Fibroblast of skin of left biceps (primary cell): ENCODE measurements at places on chromosomes 5 and 9.

- peak; percentile 49 for DNase-seq
Observed at GRCh38 chr5:99061711-99062110, 132.9 kb upstream of the CHD1 start.

DNA sequence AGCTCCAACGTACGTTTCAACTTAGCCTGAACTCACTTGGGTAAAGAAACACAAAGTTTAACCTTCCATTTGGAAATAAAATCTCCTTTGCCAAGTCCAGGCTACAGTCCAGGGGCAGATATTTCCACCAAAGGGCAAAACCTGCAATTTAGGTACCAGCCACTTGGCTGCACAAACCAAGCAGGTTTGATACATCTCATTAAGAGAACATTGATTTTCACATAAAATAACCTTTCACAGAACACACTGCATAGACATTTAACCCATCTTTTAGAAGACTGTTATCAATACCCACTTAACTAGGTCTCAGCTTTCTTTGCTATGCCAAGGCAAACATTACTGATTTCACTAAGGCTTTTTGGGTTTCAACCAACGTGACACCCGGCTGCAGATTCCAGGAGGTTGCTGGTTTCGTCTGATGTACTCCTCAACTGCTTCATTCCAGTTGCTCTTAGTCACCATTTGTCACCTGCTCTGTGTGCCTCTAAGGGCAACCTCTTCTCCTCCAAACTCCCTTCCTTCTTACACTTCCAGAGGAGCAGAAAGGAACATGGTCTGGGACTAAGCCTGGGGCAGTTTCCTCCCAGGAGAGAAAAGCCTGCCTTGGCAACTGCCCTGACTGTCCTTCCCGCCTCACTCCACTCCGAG lies 67.1 kb downstream of the EPB41L4B start:
- DNase-seq, result no peak

GRCh38 chr5:39561421-39561820 lies 136.6 kb upstream of the DAB2 start:
- DNase-seq, result no peak

- DNase-seq, result peak; percentile 9
Observed at GRCh38 chr5:144024545-144024944, 145.9 kb downstream of the YIPF5 start.

DNA sequence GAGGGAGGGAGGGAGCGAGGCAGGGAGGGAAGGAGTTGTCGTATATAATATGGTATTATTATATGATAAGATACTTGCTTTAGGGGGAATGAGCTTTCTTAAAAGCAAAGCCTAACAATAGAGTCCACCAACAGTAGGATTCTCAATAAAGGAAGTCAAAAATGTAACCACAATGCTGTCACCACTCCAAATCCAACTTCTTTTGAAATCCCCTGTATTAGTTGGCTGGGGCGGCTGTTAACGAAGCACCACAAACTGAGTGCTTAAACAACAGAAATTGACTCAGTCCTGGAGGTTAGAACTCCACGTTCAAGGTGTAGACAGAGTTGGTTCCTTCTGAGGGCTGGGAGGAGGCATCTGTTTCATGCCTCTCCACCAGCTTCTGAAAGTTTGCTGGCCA lies 23.1 kb downstream of the GAS1 start:
- DNase-seq, result no peak

DNA sequence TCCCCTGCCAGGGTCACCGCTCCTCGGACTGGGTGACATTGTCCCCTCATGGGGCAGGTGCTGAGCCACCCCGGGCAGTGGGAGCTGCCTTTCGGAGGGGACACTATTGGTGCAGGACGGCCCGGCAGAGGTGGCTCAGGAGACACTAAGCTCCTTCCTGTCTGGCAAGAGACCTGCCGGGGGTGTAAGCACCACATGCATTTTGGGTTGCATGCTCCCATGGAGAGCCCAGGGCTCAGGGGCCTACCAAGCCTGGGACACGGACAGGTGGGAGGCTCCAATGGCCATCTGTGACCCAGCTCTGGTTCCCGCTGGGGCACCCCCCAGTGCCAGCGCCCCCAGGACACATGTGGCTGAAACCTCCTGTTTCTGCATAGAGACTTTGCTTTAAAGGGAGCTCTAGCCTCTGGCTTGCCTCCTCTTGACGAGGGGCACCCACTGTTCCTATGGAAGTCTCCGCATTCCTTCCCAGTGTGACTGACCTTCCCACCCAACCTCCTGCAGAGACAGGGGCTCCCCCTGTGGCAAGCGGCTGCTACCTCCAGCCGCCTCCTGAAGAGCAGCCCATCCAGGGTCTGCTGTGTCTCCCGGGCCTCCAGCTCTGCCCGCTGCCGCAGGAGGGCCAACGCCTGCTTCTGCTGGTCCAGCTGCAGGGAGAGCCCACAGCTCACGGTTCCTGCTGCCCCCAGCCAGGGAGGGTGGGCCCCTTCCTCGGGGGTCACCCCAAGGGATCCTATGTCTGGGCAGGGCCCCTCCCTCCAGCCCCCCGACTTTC lies 28.1 kb downstream of the CCDC187 start:
- no peak for DNase-seq

DNA sequence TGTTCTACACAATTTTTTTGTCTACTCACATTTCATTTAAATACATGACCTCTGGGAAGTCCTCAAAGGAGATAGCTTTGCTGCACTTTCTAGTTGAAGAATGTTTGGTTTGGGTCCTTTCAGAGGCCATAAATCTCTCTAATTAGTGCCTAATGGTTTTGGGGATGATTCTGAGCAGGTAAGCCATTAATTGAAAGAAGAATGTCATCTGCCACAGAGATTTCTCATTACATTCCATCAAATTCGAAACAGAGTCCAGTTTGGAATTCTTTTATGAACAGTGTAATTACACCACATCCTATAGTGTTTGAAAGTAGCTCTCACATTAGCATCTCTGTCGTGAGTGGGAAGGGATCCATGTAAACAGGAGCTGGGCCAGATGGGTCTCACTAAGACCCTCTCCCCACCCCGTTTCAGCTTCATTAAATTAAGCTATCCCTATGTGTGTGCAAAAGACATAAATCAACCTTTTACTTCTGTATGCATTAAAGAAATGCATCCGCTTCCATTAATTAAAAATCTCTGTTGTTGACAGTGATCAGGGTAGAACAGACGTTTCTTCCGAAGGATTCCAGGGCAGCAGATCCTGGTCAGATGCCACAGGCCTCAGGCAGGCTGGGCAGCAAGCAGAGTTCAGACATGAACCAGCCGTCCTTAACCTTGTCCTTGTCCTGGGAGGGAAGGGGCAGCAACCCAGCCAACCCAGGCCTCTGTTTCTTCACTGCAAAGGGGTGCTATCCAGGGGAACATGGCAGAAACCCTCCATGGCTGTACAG lies 99.8 kb upstream of the MAP1B start:
- DNase-seq, result no peak

- DNase-seq, result peak; percentile 20
Observed at GRCh38 chr9:18920141-18921084, 112.6 kb downstream of the SAXO1 start.

GRCh38 chr9:136108648-136109266 lies 9.9 kb downstream of the TMEM250 start:
- no peak for DNase-seq

DNA sequence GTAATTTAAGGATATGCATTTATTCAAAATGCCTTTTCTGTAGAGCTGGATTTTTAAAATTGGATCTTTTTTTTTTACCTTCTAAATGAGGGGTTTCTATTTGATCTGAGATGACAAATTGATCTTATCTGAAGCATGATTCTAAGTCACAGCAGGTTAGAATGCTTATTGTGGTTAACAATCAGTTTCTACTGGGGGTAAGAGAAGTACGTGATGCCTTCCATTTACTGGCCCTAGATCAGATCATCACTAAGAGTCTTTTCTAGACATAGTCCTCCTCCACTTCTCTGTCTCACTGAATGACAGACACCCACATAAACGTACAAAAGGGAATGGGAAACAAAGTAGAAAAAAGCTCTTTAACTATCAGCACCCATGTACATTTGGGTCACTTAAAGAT lies 231.9 kb downstream of the DMAC1 start:
- DNase-seq, result no peak

- DNase-seq, result no peak
Observed at GRCh38 chr9:35136866-35137265, 21.2 kb upstream of the ATOSB start.

GRCh38 chr9:72299017-72299603 lies 65.9 kb downstream of the ZFAND5 start:
- DNase-seq, result no peak

- no peak for DNase-seq
Observed at GRCh38 chr5:157198277-157198986, 17.8 kb downstream of the ITK start.

- no peak for DNase-seq
Observed at GRCh38 chr5:112492291-112492690, 73.2 kb upstream of the EPB41L4A start.

DNA sequence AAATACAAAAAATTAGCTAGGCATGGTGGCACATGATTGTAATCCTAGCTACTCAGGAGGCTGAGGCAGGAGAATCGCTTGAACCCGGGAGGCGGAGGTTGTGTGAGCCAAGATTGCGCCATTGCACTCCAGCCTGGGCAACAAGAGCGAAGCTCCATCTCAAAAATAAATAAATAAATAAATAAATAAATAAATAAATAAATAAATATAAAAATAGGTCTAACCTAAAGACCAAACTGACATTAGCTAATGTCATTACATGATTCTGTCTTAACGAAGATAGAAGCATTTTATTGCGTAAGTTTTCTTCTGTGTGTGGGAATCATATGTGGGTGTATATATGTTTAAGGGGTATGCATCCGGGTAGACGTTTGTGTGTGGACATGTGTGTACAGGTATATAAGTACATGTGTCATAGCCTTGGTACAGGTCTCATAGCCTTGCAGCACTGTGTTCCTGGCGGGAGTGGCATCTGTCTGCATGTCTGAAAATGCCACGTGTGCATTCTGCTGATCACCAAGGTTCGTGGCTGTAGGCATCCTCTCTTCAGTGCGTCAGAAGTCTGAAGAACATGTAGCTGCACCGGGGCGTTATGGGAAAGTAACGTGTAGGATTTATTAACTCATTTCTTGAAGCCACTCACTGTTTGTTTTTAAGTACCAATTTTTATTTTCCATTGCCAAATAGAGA lies 298.1 kb downstream of the NR3C1 start:
- no peak for DNase-seq

DNA sequence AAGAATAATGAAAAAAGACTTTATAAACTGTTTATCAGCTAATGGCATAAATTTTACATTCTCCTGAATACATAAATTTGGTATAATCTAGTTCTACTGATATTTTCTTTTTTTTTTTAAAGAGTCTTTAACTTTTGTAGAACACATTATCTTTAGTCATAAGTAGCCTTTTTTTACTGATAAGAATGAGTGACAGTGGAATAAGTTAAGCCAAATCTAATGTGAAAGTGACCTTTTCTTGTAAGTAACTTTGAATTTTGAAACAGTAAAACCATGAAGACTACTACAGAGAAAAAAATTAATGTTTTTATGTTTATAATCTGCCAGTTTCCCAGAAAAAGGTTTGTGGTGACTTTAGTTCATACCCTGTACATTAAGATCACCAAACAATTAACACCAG lies 13.7 kb downstream of the CEP78 start:
- no peak for DNase-seq

DNA sequence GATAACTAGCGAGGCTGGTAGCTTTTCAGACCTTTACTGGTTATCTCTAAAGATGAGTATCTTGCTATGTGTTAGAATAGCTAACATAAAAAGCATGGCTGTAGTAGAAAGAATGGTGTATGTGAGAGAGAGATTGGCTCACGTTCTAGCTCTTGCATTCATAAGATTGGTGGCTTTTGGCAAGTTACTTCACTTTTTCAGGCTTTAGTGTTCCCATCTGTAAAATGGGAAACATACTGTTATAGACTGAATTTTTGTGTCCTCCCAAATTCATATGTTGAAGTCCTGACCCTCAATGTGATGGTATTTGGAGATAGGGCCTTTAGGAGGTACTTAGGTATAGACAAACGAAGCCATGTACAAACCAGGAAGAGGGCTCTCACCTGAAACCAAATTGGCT lies 302.4 kb upstream of the KLF4 start:
- no peak for DNase-seq

DNA sequence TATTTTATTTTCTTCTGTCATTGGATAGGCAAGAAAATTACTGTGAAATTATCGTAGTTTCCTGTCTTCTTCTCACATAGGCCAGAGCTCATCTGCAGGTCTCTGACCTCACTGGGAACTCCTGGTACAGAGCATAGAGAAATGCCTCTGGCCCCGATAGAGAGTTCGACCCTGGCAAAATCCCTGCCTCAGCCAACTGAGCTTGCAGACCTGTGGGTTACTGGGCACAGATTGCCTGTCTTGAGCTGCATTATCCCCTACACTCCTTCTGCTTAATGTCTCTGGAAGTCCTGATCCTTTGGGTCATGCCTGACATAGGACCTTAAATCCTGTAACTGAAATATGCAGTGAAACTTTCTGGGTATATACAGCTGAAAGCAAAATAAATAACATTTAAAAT lies 439.3 kb upstream of the CTNND2 start:
- no peak for DNase-seq

GRCh38 chr5:61283471-61283870 lies 48.6 kb upstream of the ZSWIM6 start:
- no peak for DNase-seq

GRCh38 chr9:122392284-122392683 lies 21.5 kb downstream of the PTGS1 start:
- no peak for DNase-seq

- no peak for DNase-seq
Observed at GRCh38 chr5:18311266-18311665, 677.0 kb downstream of the TAF11L14 start.

DNA sequence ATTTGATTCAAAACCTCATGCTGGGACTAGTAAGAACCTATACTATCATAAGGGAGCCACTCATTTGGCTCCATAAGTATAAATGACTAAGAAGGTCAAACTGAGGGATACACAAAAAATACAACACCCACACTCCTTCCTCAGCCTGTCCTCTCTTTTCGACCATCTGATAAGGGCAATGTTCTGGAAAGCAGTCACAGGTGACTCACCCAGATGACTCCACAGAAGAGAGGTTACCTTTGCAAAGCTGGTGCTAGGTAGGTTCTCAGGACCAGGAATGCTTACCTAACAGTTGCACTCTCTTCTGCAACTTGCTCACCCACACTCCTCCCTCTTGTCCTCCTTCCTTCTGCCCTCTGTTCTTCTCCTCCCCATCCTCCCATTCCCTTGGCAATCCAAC lies 32.9 kb downstream of the LHFPL2 start:
- no peak for DNase-seq

DNA sequence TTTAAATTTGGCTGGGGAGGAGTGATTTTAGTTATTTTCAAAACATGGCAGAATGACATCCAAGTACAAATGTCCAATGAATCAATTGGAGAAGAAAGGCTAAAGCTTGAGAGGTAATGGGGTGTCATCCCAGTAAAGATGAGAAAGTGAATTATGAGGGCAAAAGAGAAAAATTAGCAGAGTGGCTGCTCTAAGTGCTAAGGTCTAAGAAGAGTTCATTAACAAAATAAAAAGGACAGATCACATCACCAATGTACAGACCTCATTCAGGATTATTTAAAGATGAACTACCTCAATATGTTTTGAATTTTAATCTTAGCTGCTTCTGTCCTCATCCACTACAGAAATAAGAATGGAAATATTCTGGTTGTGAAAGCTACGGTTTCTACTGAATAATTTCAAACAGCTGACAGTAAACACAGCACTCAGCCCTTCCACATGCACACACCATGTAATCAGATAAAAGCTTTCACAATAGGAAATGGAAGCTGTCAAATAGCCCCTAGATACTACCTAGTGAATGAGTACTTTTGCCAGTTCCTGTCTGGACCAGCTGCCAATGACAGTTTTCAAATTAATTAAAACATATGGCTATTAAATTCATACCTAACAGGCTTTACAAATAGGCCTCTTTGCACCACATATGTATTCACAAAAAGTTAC lies 171.5 kb downstream of the SSBP2 start:
- DNase-seq, result no peak

- DNase-seq, result no peak
Observed at GRCh38 chr9:9177081-9177480, 1377.5 kb upstream of the DMAC1 start.
